Erythroblast (primary cell): ENCODE measurements at places on chromosomes 2 and 18.
A peak's percentile ranks its signal among the peaks of the same experiment; 100 is the strongest.

DNA sequence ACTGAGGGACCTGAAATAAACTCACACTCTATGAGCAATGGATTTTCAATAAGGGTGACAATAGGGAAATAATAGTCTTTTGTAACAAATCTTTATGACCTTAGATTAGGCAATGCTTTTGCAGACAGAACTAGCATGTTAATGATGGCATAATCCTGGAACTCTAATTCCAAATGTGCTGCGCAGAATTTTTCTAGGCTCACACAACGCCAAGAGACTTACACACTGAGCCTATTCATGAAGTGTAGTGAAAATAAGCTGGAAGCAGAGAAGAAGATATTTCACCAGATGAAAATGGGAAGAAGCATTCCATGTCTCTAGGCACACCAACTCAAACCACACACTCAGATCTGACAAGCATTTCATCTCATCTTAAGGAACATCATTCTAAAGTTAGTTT lies 178.5 kb downstream of the L3MBTL4 start:
- no peak for DNase-seq

DNA sequence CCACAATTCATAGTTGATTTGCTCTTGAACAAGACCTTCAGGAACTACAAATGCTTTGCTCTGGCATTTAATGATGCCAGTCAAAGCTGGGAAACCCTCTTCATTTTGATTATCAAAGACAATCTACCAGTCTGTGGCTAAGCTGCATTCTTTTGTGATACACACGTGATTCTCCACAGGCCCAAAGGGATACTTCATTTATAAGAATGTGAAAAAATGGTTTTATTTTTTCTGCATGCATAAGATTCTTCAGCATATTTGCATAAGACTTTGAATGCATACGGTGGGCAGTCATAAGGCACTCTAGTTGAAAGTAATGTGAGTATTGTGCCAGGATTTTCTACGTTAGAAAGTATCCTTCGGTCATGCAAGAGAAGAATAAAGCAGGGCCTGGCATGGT lies 33.0 kb upstream of the ARL5A start:
- no peak for DNase-seq

- DNase-seq: no peak
Observed at GRCh38 chr2:15603948-15604347, 12.3 kb downstream of the DDX1 start.

GRCh38 chr2:12730265-12730664 lies 13.5 kb downstream of the TRIB2 start:
- no peak for DNase-seq

- DNase-seq: no peak
Observed at GRCh38 chr2:217913436-217913835, 89.4 kb downstream of the TNS1 start.

DNA sequence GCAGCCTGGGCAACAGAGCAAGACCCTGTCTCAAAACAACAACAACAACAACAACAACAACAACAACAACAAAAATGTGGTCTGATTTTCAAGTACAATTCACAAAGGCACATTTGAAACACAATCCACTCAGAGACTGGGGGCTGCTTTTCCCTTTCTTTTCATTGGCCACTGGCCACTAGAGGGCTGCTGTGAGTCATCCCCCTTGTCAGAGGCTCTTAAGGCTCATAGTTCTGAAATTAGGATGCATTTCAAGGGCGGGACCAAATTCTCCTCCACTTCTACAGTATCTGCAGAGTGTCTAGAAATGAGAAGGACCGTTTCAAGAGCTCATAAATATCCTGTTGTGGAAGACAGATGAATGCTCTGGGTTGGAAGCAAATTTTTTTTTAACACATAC lies 285.4 kb downstream of the NRXN1 start:
- peak; percentile 6 for DNase-seq

DNA sequence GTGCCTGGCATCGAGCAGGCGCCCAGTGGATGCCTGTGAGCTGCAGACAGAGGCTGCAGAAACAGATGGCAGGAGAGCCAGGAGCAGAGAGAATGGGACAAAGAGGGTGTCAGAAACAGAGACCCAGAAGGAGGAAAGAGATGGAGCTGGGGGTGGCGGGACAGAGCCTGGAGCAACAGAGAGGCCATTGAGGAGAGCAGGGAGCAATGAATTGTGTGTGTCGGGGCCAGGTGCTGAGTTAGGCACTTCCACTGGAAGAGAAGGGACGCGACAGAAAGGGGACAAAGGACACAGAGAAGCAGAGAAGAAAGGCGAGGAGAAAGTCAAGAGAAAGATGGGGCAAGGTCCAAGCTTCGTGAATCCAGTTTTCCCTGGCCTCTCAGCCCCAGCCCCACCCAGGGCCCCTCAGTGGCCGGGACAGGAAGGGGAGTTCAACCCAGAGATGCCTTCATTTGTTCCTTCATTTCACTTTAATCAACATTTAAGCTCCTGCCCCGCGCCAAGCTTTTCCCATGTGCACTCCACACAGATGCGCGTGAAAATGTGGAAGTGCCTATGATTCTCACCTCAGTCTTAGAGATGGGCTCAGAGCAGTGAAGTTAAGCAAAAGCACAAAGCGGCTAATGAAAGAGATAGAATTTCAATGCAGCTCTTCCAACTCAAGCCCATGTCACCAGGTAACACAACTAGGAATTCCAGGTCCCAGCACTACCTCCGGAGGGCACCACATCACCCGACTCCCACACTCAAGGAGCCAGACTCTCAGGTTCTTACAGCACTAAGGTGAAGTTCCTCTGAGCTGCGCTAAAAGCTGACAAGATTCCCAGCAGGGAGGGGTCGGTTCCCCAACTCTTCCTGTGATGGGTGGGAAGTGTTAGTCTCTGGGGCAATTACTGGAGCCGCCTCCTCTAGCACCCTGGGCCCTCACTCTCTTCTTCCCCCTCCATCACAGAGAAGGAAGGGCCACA lies 55.1 kb downstream of the TNS1 start:
- DNase-seq: no peak

DNA sequence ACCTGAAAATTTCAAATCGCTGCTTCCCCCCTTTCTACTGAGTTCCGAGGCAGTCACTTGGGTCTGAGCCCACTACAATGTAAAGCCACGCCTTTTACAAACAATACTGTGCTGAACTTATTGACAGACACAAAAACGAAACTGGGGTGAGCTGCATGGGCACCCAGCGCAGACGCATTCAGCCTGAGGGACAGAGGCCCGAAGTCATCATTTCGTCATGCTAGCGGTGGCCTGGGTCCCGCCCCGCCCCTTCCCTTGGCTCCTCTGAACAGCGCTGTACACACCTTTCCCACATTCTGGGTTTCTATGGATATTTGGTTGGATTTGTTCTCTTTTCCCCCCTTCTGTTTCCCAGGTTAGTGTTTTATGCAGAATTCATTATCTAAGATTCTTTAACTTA lies 71.7 kb downstream of the EIPR1 start:
- no peak for DNase-seq

- peak; percentile 72 for DNase-seq
Observed at GRCh38 chr2:238160206-238161129, 1.7 kb downstream of the ERFE start.

DNA sequence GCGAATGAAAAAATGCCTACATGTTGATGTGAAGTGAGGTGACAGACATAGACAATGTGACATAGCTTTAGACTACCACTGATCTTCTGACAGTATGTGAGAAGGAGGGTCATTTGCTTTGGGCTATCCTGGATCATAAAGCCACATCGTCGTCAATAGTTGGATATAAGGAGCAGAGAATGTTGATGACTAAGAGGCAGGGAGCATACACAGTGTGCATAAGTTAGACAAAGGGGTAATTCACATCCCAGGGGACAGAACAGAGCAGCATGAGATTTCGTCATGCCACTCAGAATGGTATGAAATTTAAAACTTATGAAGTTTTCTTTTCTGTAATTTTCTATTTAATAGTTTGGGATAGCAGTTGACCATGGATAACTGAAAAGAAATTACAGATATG lies 403.2 kb downstream of the DSC3 start:
- DNase-seq: no peak

GRCh38 chr2:203853271-203853670 lies 14.3 kb upstream of the CTLA4 start:
- DNase-seq: no peak

GRCh38 chr2:235989591-235989990 lies 178.6 kb downstream of the GBX2 start:
- DNase-seq: no peak

DNA sequence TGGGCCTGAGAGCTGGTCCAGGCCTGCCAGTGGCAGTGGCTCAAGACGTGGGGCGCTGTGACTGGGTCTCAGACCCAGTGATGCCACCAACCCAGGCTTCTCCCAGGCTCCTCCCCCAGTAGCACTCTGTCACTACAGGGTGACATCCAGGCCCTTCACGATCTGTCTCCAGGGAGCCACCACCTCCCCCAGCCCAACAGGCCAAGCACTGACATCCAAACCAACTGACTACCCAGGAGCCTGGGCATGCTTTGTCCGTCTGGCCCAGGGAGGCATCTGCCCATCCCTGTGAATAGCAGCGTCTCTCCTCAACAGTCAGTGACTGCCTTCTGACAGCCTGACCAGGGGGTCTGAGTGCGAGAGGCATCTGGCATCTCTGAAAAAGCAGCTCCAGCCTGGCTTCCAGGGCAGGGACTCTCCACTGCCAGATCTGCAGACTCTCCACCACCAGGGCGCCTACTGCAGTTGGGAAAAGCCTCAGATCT lies 13.0 kb downstream of the TEX44 start:
- peak; percentile 33 for DNase-seq

GRCh38 chr2:232951891-232952290 lies 61.2 kb downstream of the NGEF start:
- no peak for DNase-seq

GRCh38 chr18:50935493-50936191 lies 32.2 kb upstream of the ELAC1 start:
- no peak for DNase-seq

GRCh38 chr2:137165968-137166367 lies 400.6 kb downstream of the THSD7B start:
- no peak for DNase-seq

GRCh38 chr2:181570059-181570458 lies 86.8 kb downstream of the CERKL start:
- no peak for DNase-seq

DNA sequence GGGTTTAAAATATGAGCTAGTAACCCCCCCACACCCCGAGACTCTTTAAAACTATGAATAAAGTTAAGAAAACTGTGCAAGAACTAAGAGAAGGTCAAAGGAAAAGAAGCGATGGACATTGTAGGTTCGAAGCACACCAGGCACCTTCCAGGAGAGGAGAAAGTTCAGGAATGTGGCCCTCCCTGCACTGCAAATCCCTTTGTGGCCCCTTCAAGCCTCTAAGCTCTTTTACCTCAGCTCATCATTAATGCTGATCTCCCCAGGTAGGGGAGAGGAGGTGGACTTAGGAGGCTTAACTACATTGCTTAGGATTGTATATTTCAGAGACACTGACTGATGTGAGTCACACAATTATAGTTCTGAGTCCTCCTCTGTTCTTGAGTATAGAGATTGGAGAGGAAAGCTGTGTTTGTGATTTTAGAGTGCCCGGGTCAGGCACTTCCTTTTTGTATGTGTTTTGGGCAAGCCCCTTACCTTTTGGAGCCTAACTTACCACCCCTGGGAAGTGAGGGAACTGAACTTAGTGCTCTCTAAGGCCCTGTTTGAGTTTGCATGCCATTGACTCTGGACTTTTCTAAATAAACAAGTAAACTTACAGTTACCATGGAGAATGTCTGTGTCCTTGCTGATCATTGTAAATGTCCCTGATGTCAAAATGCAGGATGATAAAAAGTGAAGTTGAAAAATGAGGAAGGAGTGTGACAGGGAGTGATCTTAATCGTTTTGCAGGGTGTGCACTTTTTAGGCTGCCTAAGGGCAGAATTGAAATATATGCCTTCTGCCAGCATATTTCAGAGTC lies 140.8 kb upstream of the ZEB2 start:
- DNase-seq: peak; percentile 27

GRCh38 chr2:239852272-239852671 lies 172.9 kb downstream of the NDUFA10 start:
- DNase-seq: no peak

- DNase-seq: peak; percentile 80
Observed at GRCh38 chr2:43225093-43225787, 1.2 kb downstream of the ZFP36L2 start.

- DNase-seq: no peak
Observed at GRCh38 chr2:173145454-173145853, 69.8 kb downstream of the MAP3K20 start.

DNA sequence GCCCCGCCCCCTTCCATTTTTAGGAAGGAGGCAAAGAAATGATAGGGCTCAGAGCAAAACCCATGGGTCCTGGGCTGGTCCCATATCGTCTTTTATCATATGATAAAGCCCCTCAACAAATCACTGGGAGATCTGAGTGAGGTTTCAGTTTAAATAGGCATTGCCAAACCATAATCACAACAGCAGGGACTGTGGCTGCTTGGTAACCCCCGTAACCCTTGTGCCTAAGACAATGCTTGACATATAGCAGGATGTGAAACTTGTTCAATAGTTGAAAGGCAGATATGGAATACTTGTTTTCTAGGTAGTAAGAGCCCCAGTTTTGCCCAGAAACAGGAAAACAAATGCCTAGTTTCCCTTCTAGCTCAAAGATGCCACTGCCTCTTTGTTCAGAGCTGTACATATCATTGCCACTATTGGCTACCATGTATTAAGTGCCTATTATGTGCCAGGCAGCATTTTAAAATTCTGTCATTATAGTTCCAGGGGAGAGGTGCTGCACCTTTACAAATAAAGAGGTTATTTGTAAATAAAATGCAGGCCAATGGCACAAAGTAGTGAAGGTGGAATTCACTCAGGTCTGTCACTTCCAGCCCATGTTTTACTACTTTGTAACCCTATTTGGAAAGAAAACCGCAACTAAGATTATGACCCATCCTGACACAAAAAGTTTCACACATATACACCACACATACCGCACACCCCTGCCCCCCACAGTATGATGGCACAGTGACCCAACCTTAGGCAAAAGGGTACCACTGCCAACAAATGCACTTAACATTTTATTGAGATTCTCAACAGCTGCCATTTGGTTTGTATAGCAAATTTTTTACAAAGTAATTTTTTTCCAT lies 14.2 kb downstream of the NAGK start:
- DNase-seq: no peak

- no peak for DNase-seq
Observed at GRCh38 chr2:72576861-72577260, 249.0 kb downstream of the EXOC6B start.

GRCh38 chr2:202278036-202278760 lies 12.6 kb downstream of the NOP58 start:
- no peak for DNase-seq

DNA sequence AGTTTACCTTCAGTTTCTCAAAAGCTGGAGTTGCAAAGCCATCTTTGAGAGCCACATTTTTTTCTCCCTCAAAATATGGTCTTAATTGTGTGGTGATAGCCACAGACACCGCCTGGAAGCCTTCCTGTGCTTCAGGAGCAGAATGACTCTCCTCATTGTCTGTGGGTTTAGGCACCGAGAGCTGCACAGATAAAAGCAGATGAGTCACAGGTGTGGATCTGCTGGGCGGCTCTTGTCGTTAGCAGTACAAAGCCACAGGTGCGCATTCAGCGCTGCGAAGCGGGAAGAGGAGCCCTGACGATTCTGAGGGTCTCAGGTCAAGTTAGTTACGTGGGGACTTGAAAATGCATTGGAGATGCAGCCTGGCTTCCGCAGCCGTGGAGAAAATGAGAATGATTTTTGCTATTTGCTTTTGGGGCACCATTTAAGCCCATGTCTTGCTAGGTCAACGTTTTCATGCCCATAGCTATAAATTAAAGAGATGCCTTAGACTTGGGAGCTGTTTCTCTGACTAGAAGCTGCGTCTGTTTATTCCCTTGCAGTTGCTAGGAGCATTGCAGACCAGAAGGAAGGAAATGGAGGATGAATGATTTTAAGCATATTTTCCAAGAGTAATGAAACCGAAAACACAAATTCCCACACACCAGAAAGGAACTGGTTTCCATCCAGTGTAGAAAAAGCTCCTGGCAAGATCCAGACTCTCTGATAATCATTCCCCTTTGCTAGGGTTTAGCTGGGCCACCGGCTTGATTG lies 51.5 kb downstream of the KLHL29 start:
- DNase-seq: no peak
